Pulmonary artery endothelial cell (primary cell): ENCODE measurements at places on chromosomes 13 and 19. TPM values are rescaled to one million over a fixed set of nuclear protein-coding genes. Genes with fewer than 3 reads are reported as not detected.

Gene MAMSTR
- 0.14 and 0.20 TPM in 2 replicates for total RNA-seq

Gene ANGPTL8
- not detected in 2 replicates for total RNA-seq

Gene AP1M2
- total RNA-seq = not detected in 2 replicates

Gene PSG2
- not detected in 2 replicates for total RNA-seq

Gene GRK1
- total RNA-seq = not detected in 2 replicates

Gene IFNL1
- not detected in 2 replicates for total RNA-seq

Gene FFAR2
- total RNA-seq = not detected in 2 replicates

Gene CYP2B6
- not detected in 2 replicates for total RNA-seq

DNA sequence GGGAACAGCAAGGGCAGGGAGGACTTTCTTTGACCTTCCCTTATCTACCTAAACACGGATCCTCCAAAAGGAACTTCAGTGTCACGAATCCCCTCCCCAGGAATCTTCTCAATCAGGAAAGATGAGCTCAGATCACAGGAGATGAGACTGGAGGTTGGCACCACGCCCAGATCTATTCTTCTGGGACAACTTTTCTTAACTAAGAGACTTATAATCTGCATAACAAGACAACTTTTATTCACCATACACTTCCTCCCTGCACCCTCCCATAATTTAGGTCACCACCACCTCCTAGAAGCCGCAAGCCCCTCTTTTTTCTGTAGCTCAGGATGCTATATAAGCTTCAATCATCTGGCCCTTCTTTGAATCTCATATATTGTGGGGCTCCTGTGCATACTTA is 19.2 kb upstream of the AKT2 start:
- no peak for DNase-seq

GRCh38 chr19:7063339-7063738 is 4.9 kb upstream of the MBD3L3 start:
- no peak for DNase-seq

DNA sequence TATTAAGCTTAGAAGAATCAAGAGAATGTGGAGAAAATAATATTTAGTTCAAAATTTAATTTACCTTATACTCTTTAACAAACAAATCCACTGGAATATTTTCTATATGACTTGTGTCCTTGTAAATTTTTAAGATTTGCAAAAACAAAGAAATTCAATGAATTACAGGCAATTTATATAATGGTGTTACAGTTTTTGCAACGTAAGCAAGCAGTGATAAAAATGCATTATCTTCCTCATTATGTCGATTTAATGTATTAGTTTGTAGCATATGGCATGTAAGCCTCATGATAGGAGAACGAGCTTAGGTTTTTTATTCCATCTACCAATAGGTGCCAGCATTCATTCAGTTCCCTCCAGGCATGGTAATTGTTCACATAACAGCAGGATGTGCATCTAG is 100.0 kb upstream of the PCDH9 start:
- no peak for DNase-seq

DNA sequence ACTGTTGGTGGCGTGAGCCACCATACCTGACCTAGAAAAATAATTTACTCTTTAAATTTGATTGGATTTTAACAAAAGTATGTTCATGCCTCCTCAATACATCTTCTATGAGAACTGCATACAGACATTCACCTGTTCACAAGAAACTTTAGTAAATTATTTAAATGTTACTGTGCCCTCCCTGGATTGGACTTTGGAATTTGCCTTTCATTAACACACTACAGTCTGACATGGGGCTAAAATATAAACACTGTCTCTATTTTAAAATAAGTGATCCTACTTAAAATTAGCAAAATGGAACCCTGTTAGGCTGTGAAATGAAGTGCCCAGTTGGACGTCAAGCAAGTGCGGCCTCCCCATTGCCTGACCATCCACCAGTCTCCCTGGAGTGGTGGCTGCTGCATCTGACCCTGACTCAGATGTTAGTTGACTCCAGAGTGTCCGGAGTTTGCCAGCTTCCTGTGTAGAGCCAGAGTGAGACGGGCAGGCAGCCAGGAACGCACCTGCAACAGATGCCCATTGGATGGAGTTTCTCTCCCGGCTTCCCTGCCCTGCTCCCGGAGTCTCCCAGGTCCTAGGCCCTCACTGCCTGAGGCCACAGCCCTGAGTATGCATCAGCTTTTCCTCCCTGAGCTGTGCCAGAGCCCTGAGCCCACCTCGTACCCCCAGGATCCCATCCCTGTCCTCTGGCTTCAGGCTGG is 45.9 kb upstream of the ATP11A start:
- no peak for DNase-seq

DNA sequence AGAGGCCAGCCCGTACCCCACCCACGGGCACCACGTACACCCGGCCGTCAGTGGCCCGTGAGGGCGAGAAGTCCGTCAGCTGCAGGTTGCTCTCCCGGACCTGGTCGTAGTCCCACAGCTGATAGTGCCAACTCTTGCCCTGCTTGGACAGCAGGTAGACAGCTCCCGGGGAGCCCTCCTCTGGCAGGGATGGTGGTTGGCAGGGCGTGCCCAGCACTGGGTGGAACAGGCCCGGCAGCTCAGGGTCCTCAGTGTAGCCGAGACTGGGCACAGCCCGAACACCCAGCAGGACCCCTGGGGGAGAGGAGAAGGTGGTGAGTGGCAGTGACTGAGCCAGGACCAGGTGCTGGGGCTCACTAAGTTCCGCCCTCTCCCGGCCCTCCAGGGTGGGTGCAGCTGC is 7.8 kb downstream of the ACTMAP start:
- DNase-seq = no peak

- DNase-seq = no peak
These were observed at the start of gene CYP4F12 for GRCh38 chr19:15672580-15673175. TSS of gene CYP4F12 (plus strand) at chr19:15673087. CDS start at chr19:15673530, 443 bp downstream.

DNA sequence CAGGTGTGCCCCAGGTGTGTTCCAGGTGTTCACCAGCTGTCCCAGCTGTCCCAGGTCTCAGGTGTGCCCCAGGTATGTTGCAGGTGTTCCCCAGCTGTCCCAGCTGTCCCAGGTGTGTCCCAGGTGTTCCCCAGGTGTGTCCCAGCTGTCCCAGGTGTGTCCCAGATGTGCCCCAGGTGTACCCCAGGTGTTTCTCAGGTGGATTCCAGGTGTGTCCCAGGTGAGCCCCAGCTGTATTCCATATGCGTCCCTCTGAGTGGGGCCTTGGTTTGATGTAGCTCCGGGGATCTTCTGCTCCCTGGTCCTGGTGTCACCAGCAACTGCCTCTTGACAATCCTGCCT is 719 bp upstream of the GRK1 start:
- DNase-seq = no peak

DNA sequence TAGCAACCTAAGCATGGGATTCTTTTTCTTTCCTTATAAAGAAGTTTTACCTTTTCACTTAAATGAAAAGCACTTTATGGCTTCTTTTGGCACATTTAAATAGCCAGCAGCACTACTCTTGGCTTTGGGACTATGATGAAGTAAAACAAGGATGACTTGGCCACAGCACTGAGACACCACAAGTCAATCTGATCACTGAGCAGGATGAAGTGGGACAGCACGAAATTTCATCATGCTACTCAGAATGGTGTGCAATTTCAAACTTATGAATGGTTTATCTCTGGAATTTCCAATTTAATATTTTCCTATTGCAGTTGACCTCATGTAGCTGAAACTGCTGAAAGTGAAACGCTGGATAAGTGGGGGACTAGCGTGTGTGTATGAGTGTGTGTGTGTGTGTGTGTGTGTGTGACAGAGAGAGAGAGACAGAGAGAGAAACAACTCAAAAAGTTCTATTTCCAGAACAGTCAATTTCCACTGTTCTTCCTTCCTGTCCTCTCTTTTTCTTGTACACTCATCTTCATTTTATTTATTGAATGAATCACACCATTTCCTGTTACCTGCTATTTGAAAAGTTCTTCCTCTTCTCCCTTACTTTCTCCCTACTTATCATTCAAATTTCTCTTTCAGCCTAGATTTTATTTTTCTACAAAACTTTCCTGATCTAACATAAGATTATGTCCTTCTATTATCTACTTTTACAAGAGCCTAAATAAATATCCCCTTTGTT is 414.2 kb upstream of the MIR17HG start:
- no peak for DNase-seq

GRCh38 chr13:37456506-37456905 is 142.1 kb downstream of the POSTN start:
- DNase-seq = no peak

DNA sequence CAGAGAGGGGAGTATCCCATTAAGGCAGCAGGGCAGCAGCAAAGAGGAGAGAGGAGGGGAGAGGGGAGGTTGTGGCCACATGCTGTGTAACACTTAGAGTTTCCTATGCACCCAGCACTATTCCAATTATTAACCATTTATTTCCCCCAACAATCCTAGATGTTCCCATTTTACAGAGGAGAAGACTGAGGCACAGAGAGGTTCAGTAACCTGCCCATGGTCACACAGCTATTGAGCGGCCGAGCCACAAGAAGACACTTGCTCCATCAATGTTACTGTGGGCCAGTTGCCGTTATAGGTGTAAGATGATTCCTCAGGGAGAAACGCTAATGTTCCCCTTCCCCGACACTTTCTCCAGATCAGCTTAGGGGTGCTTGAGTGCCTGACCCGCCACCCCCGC is 69.2 kb downstream of the INSR start:
- DNase-seq = no peak

DNA sequence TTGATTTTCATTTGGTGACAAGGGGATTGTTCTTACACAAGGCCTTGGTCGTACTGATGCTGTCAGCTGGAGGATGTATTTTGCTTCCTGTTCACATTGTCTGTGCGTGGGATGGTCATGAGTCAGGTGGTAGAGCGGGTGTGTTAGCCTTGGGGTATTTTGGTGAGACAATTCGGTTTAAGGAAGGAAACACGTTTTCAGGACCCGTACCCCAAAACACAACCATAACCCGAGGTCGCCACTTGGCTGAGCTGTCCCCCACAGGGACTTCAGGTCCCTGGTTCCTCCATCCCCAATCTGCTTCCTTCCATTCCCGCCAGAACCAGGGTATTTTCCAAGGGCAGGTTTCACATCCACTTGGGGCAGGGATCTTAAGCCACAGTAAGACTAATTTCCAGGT is 15.0 kb downstream of the MYO9B start:
- DNase-seq = no peak

DNA sequence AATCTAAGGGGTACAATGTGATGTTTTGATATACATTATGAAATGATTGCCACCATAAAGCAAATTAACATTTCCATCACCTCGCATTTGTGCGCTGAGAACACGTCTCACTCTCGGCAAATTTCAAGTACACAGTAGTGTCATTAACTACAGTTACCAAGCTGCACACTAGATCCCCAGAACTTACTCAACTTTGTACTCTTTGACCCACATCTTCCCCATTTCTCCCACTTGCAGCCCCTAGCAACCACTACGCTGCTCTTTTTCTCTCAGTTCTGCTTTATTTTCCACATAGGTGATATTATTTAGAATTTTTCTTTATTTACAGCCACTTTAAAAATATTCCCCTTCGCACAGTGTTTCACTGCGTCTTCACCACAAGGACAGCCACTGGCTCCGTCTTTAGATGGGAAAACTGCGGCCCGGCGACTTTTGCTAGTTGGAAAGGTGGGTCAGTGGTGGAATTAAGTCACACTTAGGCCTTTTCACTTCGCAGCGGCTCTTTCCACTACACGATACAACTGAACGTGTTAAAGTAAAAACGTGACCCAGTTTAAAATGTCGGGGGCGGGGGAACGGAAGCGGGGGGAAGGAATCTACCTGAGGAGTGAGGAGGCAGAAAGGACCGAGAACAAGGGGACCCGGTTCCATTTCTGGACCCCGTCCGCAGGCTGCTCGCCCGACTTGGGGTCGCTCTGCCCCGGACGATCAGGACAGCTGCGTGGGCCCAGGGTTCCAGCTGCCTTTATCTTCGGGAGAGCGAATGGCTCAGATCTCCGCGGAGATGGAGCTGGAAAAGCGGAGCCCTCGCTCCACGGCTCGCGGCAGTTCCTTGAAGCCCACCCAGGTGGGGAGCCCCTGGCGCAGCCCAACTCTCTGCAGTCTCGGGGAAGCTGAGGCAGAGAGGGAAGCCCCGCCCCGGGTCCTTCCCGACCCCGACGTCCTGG is 486.1 kb downstream of the UQCRFS1 start:
- no peak for DNase-seq

DNA sequence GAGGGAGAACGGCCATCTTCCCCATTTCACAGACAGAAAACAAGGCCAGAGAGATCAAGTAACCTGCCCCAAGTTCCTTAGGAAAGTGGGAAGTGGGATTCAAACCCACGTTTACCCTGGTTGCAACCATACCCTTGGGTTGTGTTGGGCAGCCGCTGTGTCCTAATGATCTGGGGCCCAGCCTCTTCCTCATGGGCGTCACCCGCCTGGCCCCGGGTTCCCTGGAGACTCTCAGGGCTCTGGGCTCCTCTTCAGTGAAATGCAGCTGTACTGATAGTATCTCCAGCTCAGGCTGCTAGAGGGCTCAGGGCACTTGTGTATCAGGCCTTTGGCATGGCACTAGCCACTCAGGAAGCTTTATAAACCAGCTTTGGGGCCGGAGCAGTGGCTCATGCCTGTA is 9.8 kb downstream of the TMED1 start:
- DNase-seq = no peak

- DNase-seq = no peak
These were observed at the start of gene CSNK1G2 for GRCh38 chr19:1941146-1942077. TSS of gene CSNK1G2 (plus strand) at chr19:1941172. CDS start at chr19:1969773, 28,601 bp downstream.

GRCh38 chr13:89496478-89496877 is 1825.3 kb downstream of the SLITRK5 start:
- no peak for DNase-seq

GRCh38 chr13:29849071-29849631 is 1.3 kb downstream of the UBL3 start:
- DNase-seq = no peak

- no peak for DNase-seq
These were observed 415.9 kb downstream of the IRS2 start for GRCh38 chr13:109370496-109370895.

GRCh38 chr13:75587679-75588078 is 38.1 kb downstream of the UCHL3 start:
- no peak for DNase-seq

- no peak for DNase-seq
These were observed 13.1 kb upstream of the GTF3A start for GRCh38 chr13:27411341-27411740.

DNA sequence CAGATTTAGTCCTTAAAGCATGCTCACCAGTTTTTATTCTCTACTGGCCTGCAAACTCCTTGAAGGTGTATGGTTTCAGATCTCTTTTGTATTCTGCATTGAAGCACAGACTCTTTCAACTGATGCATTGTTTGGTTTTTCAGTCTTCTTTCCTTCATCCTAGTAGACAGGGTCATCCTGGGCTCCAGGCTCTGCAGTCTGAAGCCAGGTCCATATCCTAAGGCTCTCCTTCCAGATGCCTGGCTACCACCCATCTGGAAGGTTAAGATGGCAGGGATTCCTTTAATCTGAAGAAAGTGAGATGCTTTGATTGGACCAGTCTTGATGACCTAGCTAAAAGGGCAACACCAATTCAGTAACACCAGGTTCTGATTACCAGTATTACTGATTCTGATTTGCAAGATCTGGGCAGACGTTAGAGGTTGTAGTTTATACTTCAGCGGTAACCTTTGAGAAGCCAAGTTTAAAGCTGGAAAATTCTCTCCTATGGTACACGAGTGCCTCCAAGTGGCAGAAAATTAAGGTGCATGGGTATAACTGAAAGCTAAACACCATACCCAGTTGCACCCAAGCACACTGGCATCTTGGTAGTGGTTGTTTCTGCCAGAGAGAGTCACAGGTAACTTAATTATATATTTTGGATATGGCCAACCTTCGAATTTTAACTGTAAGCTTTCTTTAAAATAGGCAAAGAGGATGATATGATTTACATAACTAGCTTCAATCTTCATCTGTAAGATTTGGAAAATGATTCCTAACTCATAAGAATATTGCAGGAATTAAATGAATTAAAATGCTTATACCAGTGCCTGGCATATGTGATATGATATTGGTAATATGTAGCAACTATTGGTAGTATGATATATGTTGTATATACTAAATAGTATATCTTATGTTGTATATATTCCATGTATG is 1651.9 kb upstream of the MIR17HG start:
- no peak for DNase-seq

GRCh38 chr13:108560093-108560492 is 69.3 kb upstream of the MYO16 start:
- no peak for DNase-seq
